A549 (cell line): ENCODE measurements at places on chromosomes 3 and 15. TPM values are rescaled to one million over a fixed set of nuclear protein-coding genes. Genes with fewer than 3 reads are reported as not detected.

- DNase-seq = peak; percentile 27
These were observed 5.9 kb upstream of the ADGRG7 start for GRCh38 chr3:100603469-100603868.

- no peak for DNase-seq
These were observed 8.2 kb downstream of the SLC27A2 start for GRCh38 chr15:50190166-50190570.

DNA sequence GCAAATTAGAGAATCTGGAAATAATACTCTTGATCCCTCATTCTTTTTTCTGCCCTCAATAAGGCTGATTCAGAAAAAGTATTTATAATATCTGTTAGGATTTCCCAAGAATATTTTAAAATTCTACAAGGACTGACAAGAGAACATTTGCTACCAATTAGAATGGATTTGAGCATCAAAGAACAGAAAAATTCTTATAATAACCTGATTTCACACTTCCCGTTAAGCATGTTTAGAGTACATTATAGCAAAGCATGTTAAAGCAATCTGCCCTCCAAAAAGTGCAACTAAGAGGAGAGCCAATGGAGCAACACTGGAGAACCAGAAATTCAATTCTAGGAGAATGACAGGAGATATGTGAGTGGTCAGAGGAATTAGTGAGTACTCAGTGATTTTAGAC, 57.2 kb downstream of the THBS1 start:
- no peak for DNase-seq

Gene TYRO3
- polyA plus RNA-seq = 7.2 to 7.9 TPM (median 7.6 TPM) in 3 replicates

Gene FGF12
- polyA plus RNA-seq = 0.57 to 0.88 TPM (median 0.63 TPM) in 3 replicates

DNA sequence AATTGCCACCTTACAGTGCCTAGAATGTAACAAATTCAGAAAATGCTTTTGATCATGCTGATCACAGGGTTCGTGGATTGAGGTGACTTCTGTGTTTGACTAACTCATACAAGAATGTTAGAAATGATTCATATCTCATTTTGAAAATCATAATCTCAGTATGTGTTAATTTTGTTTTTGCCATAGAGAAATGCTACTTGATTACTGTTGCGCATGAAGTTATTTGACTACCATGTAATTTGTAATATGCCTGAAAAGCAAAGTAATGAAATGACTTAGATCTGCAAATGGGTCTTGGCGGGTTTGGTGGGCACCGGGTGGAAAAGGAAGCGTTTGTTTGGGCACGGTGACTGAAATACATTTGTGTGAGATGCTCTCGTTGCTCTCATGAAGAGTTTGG, 173.6 kb upstream of the BHLHE40 start:
- DNase-seq = no peak

Gene POLQ
- polyA plus RNA-seq = 8.2 to 9.9 TPM (median 9.2 TPM) in 3 replicates

GRCh38 chr3:42164656-42165055, 73.5 kb downstream of the TRAK1 start:
- no peak for DNase-seq

- no peak for DNase-seq
These were observed 28.6 kb downstream of the ITGA11 start for GRCh38 chr15:68403161-68403941.

Gene HPS3
- 25.5 to 28.4 TPM (median 26.1 TPM) in 3 replicates for polyA plus RNA-seq

DNA sequence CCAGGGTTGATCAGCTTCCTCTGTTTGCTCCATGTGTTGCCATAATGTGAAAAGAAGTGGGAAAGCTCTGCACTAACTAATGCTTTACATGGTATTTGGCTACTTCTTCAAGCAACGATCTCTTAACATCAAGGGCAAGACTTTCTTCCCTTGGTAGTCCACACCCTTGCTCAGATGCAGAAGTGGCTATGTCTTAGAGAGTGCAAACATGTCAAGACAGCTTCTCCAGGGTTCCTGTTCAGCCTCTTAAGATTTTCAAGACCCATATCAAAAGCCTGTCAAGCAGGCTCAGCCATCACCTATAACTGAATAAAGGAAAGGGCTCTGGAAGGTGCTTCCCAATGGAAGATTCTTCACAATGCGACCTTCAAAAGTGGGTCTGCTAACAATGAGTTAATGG, 64.8 kb upstream of the CSTA start:
- DNase-seq = no peak

Gene HHLA2
- polyA plus RNA-seq = 0.05 to 0.08 TPM in 2 of 3 replicates, not detected in the other

DNA sequence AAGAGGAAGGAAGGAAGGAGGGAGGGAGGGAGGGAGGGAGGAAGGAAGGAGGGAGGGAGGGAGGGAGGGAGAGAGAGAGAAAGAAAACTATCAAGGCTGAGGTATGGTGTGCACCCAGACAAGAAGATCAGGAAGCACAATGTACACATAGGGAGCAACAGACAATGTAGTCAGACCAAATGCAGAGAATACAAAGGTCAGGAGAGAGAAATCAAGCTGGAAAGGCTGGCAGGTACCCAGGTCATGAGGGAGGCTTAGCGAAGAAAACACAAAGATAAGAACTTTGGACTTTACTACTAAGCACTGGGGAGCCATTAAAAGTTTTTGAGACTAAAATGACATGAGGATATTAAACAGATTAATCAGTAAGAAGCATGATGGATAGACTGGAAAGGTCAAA, 176.0 kb upstream of the TMCO5A start:
- DNase-seq = no peak

GRCh38 chr15:25090073-25090733, 135.4 kb downstream of the SNRPN start:
- no peak for DNase-seq

DNA sequence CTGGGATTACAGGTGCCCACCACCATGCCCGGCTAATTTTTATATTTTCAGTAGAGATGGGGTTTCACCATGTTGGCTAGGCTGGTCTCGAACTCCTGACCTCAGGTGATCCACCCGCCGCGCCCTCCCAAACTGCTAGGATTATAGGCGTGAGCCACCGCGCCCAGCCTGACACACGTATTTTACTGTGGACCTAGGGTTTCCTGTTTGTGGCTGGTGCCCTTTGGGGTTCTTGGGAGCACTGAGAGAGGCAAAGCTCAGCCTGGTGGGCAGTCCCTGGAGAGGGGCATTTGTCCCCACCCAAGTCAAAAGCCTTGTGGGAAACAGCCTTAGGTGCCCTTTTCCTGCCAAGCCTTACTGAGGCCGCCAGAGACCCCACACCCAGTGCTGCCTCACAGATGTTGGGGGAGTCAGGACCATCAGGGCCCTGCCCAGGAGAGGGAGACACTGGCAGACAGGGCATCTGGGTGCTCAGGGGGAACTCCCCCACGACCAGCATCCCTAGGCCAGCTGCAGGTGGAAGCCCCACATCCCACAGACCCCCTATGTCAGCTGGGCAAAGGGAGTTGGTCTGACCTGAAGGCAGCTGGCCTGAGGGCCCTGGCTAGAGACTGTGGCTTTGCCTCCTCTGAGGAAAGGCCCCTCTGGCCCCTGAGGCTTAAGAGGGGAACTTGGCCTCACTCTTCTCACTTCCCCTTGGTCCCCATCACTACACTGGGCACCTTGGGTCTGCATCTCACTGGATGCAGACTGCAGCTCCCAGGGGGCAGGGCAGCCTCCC, 35.1 kb downstream of the DNAH1 start:
- no peak for DNase-seq

DNA sequence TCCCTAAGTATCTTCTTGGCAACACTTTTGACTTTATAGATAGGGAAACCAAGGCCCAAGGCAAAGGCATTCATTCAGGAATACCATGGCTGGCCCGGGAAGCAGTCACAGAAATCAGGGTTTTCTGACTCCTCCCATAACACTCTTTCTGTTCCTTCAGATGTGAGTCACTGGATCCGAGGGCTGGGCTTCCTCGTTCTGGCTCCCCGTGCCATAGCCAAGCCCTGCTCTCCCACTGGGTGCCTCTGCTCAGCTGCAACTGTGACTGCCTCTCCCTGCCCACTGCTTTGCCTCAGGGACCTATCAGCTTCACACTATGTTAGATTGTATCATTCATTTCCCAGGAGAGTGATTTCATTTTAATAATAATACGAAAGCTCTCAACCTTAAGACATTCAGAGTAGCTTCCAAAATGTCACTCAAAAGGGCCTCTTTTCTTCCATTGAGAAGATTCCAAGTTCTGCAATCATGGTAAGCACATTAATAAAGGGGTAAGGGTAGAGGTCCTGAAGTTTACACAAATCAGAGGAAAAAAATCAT, 50.2 kb downstream of the GABRB3 start:
- DNase-seq = peak; percentile 49

DNA sequence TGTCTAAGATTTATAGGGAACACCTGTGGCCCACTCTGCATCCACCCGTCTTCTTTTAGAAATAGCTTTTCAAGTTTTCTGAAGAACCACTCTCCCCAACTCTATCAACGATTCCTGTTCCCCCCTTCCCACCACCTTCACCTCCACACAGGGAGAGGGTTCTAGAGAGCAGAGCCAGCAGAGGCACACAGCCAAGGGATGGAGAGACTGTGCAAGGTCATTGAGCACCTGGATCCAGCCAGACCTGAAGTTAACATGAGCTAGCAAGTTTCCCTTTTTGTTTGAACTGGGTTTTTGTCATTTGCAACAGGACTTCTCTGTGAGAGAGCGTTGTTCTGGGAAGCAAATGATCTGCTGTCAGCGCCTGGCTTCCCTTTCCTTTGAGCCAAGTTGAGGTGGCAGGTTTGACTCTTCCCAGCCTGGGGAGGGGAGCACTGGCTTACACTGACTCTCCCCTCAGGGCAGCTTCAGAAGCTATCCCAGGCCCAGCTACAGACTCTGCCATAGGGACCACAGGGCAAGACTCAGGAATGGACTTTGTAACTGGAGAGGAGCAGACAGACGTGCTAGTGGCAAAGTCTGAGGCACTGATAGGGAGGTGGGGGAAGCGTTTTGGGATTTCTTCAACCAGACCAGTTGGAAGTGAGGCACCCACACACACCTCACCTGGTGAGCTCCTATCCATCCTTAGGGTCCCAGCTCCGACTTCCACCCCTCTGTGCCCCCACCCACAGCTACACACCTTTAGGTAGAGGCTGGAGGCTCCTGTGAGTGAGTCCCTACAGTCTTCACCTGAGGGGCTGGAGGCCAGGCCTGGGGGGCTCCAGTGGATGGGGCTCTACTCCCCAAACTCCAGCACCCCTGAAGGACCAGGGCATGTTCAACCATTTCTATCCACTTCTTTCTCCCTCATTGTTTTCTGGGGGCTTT, 19.4 kb upstream of the PLXNA1 start:
- DNase-seq = no peak

- no peak for DNase-seq
These were observed 448.1 kb upstream of the WNT5A start for GRCh38 chr3:55935241-55935640.

Gene KLF15
- not detected in 3 replicates for polyA plus RNA-seq

GRCh38 chr3:2110597-2111117, 12.0 kb downstream of the CNTN4 start:
- no peak for DNase-seq

- DNase-seq = peak; percentile 67
These were observed 70.7 kb downstream of the ANXA2 start for GRCh38 chr15:60326824-60327654.
